ENCODE measurements at places on chromosomes 7 and 10.

GRCh38 chr7:56188376-56188775, 72.2 kb upstream of the NUPR2 start:
- no peak for DNase-seq
- no peak overlapping the region for H3K27ac ChIP-seq
- H3K27me3 ChIP-seq, result no peaks in the 10 kb centered on the region
- H3K4me3 ChIP-seq, result no peak overlapping the region
- no peaks in the 10 kb centered on the region for H3K36me3 ChIP-seq
- H3K4me1 ChIP-seq, result no peaks in the 10 kb centered on the region

- peaks cover 2% of the 10 kb centered on the region for H3K4me1 ChIP-seq
- peaks cover 21% of the 10 kb centered on the region for H3K27me3 ChIP-seq
- H3K27ac ChIP-seq, result no peak overlapping the region
- no peak overlapping the region for H3K4me3 ChIP-seq
- DNase-seq, result no peak
Measured at GRCh38 chr7:78018641-78019446, 220.3 kb downstream of the PHTF2 start.

GRCh38 chr10:81603106-81603620, 271.8 kb upstream of the NRG3 start:
- no peak overlapping the region for H3K27ac ChIP-seq
- DNase-seq, result no peak
- H3K36me3 ChIP-seq, result no peaks in the 10 kb centered on the region
- H3K27me3 ChIP-seq, result no peaks in the 10 kb centered on the region
- H3K4me3 ChIP-seq, result no peak overlapping the region

- H3K4me1 ChIP-seq, result no peaks in the 10 kb centered on the region
- no peak overlapping the region for H3K27ac ChIP-seq
- no peaks in the 10 kb centered on the region for H3K27me3 ChIP-seq
- H3K36me3 ChIP-seq, result peaks cover 12% of the 10 kb centered on the region
Measured at GRCh38 chr10:103643381-103643780, 149.9 kb downstream of the NEURL1 start.

GRCh38 chr7:24597014-24597413, 23.8 kb downstream of the PALS2 start:
- H3K27ac ChIP-seq, result no peak overlapping the region
- no peak overlapping the region for H3K4me3 ChIP-seq
- DNase-seq, result no peak
- H3K4me1 ChIP-seq, result peaks cover 7% of the 10 kb centered on the region
- no peaks in the 10 kb centered on the region for H3K36me3 ChIP-seq
- no peaks in the 10 kb centered on the region for H3K27me3 ChIP-seq

DNA sequence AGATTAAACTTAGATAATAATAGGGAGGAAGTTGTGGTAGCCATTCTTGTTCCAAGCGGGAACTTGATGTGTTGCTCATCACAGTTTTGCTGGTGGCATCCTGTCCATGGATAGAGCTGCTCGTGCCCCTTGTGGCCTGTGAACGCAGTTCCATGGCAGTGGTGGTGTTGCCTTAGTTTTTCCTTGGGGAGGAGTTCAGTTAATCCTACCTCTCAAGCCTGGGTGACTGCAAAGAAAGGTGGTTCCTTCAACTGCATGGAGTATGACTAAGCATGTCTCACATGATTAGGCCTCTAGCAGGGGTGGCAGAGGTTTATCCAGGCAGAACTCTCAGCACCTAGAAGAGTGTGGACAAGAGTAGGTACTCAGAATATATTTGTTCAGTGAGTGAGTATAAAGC, 99.7 kb downstream of the MAPK8 start:
- no peaks in the 10 kb centered on the region for H3K27me3 ChIP-seq
- no peaks in the 10 kb centered on the region for H3K4me1 ChIP-seq
- H3K4me3 ChIP-seq, result no peak overlapping the region

GRCh38 chr10:88156341-88156740, 292.9 kb downstream of the PTEN start:
- H3K36me3 ChIP-seq, result no peaks in the 10 kb centered on the region
- H3K27ac ChIP-seq, result no peak overlapping the region
- no peak for DNase-seq
- H3K4me1 ChIP-seq, result peaks cover 14% of the 10 kb centered on the region
- H3K4me3 ChIP-seq, result no peak overlapping the region

DNA sequence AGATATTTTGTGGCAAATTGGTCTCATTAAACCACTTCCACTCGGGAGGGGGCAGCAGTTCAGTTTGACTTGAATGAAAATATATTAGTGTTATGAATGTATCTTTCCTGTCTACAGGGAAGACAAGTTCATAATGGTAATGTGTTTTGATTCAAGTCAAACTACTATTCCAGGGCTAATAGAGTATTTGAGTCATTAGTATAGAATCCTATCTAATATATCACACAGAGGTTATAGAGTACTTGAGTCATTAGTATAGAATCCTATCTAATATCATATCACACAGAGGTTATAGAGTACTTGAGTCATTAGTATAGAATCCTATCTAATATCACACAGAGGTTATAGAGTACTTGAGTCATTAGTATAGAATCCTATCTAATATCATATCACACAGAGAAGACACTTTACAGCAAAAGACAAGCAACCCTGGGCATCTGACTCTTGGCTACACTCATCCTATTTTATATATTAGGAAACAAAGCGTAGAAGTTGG, 199.7 kb upstream of the MAGI2 start:
- no peak overlapping the region for H3K4me3 ChIP-seq
- no peak overlapping the region for H3K27ac ChIP-seq
- DNase-seq, result no peak

GRCh38 chr10:71255808-71256660, 43.7 kb downstream of the UNC5B start:
- H3K27ac ChIP-seq, result no peak overlapping the region
- no peaks in the 10 kb centered on the region for H3K4me1 ChIP-seq
- H3K27me3 ChIP-seq, result peaks cover 20% of the 10 kb centered on the region
- no peak overlapping the region for H3K4me3 ChIP-seq
- H3K36me3 ChIP-seq, result no peaks in the 10 kb centered on the region

DNA sequence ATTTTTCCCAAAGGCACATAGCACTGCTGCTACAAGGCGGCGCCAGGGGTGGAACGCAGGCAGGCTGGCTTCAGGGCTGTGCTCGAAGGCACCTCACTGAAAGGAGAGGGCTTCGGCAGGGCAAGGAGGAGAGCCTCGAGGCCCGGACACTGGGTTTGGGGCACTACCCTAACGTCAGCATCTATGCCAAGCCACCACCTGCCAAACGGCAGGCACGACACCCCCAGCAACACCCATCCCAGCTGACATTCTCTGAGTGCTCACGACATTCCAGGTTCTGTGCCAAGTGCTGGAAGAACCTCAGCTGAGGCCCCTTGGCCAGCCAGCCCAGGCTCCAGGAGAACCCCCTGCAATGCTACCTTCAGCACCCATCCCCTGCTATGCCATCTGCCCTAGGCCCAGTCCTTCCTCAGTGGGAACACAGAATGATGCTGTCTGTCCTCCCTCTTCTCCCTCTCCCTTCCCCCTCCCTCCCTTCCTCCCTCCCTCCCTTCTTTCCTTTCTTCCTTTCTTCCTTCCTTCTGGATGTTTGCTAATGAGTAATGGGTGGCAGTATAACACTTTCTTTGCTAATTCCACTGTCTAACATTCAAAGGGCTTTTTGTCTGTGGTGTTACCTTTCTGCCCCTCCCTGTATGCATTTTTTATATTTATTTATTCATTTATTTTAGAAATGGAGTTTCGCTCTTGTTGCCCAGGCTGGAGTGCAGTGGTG, 24.3 kb downstream of the ZCCHC24 start:
- no peak overlapping the region for H3K27ac ChIP-seq
- H3K36me3 ChIP-seq, result no peaks in the 10 kb centered on the region
- no peaks in the 10 kb centered on the region for H3K27me3 ChIP-seq
